ENCODE measurements at places on chromosomes 3 and 15. TPM values are rescaled to one million over a fixed set of nuclear protein-coding genes. Genes with fewer than 3 reads are reported as not detected.

DNA sequence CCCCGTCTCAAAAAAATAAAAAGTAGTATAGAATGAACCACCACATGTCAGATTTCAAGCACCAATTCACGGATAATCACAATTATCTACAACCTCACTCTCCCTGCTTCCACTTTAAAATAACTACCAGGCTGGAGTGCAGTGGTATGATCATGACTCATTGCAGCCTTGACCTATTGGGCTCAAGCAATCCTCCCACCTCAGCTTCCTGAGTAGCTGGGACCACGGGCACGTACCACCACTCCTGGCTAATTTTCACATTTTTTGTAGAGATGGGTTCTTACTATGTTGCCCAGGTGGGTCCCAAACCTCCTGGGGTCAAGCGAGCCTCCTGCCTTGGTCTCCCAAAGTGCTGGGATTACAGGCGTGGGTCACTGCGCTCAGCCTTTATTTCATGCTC is 38.1 kb upstream of the LDHAL6B start:
- DNase-seq: no peak

GRCh38 chr3:148532326-148532725 is 165.4 kb upstream of the AGTR1 start:
- DNase-seq: no peak

The AP3B2 gene
- total RNA-seq: 218 TPM

DNA sequence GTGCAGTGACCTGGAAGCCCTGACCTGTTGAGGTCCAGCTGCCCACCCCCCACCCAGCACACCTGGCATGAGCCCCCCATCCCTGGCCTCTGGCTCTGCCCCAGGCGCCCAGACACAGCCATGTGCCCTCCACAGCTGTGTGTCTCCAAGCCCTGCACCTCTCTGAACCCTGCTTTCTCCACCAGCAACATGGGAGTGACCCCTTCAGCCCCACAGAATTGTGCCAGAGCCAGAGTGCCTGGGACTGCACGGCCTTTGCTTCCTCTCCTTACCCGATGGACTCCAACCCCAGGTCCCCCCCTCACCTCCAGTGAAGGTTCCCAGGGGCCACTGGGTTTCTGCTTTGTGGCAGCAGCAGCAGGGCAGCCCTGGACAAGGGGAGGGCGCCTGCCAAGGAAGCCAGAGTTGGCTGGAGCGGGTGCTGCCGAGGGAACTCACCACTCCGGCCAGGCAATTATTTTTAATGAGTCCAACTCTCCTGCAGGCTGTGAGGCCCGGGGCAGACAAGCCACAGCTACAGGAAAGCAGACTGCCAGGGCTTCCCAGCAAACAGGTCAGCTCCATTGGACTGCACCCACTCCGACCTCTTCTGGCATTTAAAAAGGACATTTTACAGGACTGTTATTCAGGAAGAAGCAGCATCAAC is 24.1 kb downstream of the PRR20G start:
- no peak for DNase-seq

- DNase-seq: no peak
Measured at GRCh38 chr3:107421170-107421792, 44.0 kb downstream of the CCDC54 start.

- DNase-seq: no peak
Measured at GRCh38 chr3:156253150-156253549, 132.8 kb downstream of the KCNAB1 start.

The PROK2 gene
- not detected for total RNA-seq

- DNase-seq: no peak
Measured at GRCh38 chr3:150912501-150912900, 7.3 kb upstream of the MINDY4B start.

The CHD2 gene
- 201 TPM for total RNA-seq

The RGMA gene
- total RNA-seq: 56.6 TPM

The CD86 gene
- total RNA-seq: not detected

The SEC22A gene
- total RNA-seq: 14.6 TPM

DNA sequence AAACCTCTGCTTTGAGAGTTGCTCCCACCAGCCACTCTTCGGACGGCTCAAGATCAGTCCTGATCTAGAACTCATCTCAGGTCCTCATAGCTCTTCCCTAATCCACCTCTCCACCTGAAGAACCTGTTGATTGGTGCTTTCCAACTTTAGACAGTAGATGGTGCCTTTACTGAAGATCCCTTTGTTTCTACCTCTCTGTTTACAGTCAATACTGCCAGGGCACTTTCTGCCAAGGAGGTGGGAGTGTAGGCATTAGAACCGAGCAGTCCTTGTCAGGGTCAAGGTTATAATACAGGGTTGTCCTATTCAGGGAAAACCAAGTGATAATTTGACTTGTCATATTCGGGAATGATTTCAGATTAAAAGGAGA is 1.2 kb downstream of the CGNL1 start:
- no peak for DNase-seq

- DNase-seq: no peak
Measured at GRCh38 chr3:177106184-177106583, 91.1 kb downstream of the TBL1XR1 start.

GRCh38 chr15:40265355-40265754 is 17.5 kb downstream of the ANKRD63 start:
- no peak for DNase-seq

GRCh38 chr15:72827226-72827625 is 43.7 kb upstream of the ADPGK start:
- DNase-seq: no peak

The ANKDD1A gene
- total RNA-seq: 6.8 TPM

GRCh38 chr15:67892559-67893377 is 52.9 kb upstream of the RNU6-1 start:
- no peak for DNase-seq
